ENCODE measurements at places on chromosomes 5 and 9.

- DNase-seq: no peak
These were observed 136.6 kb downstream of the ADAMTS12 start for GRCh38 chr5:33755231-33755630.

DNA sequence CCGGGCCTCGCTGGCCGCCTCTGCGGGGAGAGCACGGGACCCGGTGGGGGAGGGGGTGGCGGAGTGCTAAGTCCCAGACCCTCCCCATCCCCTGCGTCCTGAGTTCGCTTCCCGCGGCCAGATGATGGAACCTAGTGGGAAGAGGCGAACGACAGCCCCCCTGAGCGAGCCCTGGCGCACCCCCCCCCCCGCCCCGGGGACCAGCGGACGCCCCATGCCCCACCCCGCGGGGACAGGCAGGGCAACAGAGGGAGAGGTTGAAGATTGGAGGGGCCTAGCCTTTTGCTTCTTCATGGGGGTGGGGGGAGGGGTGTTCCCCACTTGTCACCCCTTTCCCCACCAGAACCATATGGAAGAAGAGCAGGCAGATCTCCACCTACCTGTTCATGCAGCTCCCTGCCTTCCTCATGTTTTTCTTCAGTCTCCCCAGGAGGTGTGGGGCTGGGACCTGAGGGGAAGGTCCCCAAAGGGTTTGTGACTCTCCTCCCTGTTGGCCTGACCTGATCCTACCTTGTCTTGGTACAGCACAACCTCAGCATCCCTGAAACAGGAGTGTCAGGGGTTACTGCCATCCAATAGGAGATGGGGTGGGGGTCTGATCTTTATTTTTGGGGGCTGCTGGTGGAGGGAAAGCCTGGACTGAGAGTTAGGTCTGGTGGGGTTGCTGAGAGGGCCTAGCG, 485 bp downstream of the FAM53C start:
- DNase-seq: no peak

GRCh38 chr5:8341406-8341805, 472.5 kb downstream of the MTRR start:
- no peak for DNase-seq

DNA sequence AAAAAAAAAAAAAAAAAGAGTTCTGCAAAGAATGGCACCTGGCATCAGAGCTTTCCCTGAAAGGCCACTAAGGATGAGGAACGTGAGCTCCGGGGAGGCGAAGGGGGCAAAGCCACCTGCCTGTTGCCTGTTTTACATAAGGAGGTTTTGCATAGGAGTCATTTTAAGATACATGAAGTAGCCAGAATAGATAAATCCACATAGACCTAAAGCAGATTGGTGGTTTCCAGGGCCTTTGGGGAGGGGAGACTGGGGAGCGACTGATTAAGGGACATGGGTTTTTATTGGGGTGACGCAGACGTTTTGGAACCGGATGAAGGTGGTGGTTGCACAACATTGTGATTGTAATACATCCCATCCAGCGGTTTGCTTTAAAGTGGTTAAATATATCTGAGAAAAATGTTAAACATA, 7.1 kb downstream of the NEK6 start:
- DNase-seq: no peak

- no peak for DNase-seq
These were observed 11.6 kb upstream of the TNFAIP8 start for GRCh38 chr5:119344231-119344630.

GRCh38 chr9:122127396-122127798, 32.2 kb downstream of the NDUFA8 start:
- no peak for DNase-seq

- DNase-seq: no peak
These were observed 82.3 kb upstream of the ZNF608 start for GRCh38 chr5:124828731-124829234.

GRCh38 chr9:110135846-110136245, 72.1 kb downstream of the C9orf152 start:
- DNase-seq: no peak

GRCh38 chr9:103552712-103553111, 541.4 kb upstream of the SMC2 start:
- DNase-seq: no peak

GRCh38 chr9:3760031-3760430, 234.2 kb upstream of the RFX3 start:
- no peak for DNase-seq

- DNase-seq: no peak
These were observed 26.3 kb downstream of the CSF2 start for GRCh38 chr5:132099905-132100304.

DNA sequence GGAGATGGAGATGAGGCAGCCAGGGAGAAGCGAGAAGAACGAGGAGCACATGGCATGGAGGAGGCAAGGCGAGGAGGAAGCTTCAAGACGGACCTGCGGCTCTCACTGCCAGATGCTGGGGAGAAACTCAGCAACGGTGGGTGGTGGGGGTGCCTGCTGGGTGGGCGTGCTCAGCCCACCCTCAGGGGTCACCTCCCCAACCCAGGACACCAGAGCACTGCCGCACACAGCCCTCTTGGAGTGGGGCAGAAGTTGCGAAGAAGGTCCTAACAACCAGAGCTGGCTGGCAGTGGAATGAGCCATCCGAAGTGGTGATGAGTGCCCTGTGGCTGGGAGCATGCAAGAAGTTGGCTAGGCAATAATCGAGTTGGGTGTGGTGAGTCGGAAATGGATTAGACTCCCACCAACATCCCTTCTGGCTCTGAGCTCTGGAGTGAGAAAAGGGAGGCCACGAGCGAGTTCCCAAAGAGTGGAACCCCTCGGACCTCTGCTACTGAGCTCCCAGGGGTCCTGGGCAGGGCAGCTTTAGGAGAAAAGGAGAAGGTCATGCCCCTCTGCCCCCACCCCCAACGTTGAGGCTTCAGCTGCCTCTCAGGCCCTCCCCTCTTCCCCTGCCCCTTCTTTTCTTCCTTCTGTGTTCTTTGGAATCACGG, 212.7 kb upstream of the MVB12B start:
- no peak for DNase-seq

- no peak for DNase-seq
These were observed 91.2 kb downstream of the ANXA2R start for GRCh38 chr5:42948961-42949347.

DNA sequence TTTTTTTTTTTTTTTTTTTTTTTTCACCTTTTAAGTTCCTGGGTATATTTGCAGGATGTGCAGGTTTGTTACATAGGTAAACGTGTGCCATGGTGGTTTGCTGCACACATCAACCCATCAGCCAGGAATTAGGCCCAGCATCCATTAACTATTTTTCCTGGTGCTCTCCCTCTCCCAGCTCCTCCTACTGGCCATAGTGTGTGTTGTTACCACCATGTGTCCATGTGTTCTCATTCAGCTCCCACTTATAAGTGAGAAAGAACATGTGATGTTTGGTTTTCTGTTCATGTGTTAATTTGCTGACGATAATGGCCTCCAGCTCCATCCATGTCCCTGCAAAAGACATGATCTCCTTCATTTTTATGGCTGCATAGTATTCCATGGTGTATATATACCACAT, 350.5 kb downstream of the MAN2A1 start:
- no peak for DNase-seq

- no peak for DNase-seq
These were observed 37.3 kb upstream of the PLPP1 start for GRCh38 chr5:55572020-55572419.

GRCh38 chr5:68465133-68465532, 249.6 kb downstream of the PIK3R1 start:
- no peak for DNase-seq

DNA sequence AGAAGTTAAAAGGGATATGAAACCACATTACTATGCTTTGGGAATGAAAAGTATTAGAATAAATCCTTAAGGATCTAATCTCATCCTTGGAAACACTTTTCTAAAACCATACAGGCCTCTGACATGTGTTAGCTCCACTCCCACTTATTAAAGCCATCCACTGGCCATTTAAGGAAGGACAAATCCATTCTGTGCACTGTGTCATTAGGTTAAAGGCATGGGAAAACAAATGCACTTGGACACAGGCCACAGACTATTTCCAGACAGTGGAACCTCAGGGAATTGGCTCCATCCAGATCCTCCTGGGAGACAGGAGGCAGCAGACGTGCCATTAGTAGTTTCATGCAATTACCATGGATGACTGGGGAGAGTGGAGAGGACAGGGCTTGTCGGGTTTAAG, 454.9 kb downstream of the ENC1 start:
- no peak for DNase-seq

Measured in SIG-M5 (cell line).